GM04503 (cell line): ENCODE measurements at places on chromosomes 16 and 17.

- DNase-seq = no peak
Observed at GRCh38 chr16:79185711-79186110, 414.8 kb downstream of the MAF start.

GRCh38 chr17:62343764-62344270 is 36.5 kb upstream of the EFCAB3 start:
- DNase-seq = no peak

DNA sequence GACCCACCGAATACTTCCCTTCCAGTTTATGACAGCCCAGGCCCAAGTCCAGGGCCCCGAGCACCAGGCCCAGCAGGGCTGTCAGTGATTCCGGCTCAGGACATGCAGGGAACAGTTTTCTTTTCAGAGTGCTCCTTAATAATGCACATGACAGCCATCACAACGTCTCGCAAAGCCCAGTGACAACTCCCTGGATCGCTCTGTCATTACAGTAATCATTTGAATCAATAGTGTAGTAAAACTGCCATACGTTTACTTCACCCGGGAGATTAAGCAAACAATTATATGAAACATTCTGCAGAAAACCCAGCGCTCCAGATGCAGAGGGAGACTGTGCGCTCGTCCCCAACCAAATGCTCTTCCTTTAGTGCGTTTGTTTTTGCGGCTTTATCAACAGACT is 162.6 kb upstream of the CDH13 start:
- no peak for DNase-seq

DNA sequence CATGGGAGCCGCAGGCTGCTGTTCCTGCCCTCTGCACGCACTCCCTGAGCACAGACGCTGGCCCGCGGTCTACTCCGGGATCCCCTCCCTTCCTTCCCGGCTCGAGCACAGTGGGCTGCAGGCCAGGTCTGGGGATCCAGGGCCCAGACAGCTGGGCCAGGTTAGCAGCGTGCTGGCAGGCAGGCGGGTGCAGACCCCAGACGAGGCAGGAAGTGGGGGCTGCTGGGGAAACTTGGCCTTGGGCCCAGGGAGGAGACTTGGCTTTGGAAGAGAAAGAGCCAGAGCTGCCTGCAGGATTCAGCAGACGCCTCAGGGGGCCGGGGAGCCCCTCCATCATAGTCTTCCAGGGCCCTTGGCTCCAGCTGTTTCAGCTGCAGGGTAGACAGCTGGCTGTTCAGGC is 30.2 kb upstream of the ABCC3 start:
- no peak for DNase-seq

DNA sequence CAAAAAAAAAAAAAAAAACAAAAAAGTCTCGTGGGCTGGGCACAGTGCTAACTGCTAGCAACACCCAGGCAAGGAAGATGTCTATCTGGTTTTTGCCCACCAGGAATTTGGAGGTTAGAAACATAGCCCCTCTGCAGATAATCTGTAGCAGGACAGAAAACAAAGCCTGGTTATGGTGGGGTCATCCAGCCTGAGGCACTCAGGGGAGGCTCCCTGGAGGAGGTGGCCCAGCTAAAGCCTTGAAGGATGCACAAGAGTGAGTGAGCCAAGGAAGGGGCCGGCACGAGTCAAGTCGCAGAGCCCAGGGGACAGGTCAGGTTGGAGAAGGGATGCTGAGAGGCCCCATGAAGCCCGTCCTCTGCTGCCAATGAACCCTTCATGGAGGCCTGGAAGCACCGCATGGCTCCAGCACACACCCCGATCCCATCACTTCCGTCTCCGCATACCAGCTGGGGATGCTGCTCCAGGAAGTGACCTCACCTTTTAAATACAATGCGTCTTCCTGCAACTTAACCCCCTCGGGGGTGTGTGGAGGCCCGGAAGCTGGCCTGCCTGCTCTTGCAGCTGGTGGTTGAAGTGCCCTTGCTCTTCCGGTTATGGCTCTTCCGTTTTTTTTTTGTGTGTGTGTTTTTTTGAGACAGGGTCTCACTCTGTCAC is 86.5 kb downstream of the ENGASE start:
- no peak for DNase-seq

DNA sequence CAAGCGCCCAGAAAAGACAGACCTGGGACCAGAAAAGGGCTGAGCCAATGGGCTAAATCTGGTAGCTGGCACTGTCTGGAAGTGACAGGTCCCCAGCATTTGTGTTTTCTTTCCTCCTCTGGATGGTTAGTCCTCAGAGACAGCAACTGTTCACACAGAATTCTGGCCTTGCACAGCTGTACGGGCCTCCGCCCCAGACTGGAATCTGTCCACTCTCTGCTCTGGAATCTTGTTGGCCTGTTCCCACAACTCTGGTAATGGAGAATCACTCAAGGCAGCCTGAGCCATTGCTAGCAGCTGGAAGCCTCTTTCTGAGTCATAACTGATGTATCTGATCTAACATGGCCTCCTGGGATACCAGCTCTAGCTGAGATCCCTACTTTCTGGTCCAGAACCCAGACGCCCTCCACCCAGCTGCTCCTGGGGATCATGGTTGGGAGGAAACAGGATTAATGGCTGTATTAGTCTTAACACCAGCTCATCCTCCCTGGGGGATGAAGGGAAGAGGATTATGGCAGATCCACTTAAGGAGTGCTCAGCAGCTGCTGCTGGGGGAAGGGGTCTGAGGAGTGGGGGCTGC is 9.1 kb downstream of the ZNF668 start:
- peak; percentile 92 for DNase-seq

DNA sequence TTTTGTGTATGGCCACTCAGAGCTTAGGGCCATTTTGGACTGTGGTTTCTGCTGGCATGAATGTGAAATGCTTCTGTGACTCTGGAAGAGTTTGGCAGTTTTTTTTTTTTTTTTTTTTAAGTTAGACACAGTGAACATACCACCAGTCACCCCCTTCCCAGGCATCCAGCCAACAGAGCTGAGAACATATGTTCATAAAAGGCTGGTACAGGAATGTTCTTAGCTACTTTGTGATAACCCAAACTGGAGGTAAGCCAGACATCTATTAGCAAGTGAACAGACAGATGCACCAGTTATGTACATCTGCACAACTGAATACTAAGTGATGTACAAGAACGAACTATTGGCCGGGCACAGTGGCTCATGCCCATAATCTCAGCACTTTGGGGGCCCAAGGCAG is 92.7 kb downstream of the ABCC1 start:
- DNase-seq = peak; percentile 78

- peak; percentile 50 for DNase-seq
Observed at GRCh38 chr16:58499615-58500351, at the start of gene NDRG4. Gene NDRG4 (plus strand): TSS chr16:58500143. CDS start chr16:58500249, 106 bp downstream.

DNA sequence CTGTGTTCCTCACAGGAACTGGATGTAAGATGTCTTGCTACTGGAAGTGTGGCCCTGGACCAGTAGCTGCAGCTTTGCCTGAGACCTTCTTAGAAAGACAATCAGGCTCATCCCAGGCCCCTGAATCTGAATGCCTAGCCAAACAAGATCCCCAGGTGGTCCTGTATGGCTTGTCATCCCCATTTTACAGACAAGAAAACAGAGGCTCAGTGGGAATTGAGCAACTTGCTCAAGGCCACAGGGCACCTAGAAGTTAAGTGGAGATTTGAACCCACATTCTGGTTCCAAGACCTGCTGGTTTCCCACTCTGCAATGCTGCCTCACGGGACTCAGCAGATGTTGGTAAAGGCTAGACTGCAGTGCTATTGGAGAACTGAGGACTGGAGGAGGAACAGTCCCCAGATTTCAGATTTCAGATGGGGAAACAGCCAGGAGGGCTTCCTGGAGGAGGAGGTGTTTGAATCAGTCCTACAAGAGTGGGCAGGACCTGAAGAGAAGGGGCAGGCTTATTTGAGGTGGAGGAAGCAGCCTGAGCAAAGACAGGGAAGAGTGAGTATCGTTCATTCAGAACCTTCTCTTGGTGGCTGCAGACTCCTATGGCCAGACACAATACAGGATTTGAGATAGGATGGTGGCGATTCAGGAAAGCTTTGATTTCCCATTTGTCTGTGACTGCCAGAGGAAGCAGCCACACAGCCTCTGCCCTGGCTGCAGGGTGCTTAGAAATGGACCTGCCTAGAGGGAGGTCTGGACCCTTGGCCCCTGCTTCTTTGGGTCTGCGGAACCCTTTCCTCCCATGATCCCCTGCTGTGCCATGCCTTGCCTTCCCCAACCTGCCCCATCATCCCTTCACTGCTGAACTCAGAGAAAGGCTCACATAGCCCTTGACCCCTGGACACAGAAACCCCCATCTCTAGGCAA is 233.4 kb upstream of the NLRP1 start:
- DNase-seq = no peak

- no peak for DNase-seq
Observed at GRCh38 chr16:56771558-56772279, 41.8 kb downstream of the NUP93 start.

- no peak for DNase-seq
Observed at GRCh38 chr16:86848821-86849220, 270.5 kb downstream of the FOXL1 start.

DNA sequence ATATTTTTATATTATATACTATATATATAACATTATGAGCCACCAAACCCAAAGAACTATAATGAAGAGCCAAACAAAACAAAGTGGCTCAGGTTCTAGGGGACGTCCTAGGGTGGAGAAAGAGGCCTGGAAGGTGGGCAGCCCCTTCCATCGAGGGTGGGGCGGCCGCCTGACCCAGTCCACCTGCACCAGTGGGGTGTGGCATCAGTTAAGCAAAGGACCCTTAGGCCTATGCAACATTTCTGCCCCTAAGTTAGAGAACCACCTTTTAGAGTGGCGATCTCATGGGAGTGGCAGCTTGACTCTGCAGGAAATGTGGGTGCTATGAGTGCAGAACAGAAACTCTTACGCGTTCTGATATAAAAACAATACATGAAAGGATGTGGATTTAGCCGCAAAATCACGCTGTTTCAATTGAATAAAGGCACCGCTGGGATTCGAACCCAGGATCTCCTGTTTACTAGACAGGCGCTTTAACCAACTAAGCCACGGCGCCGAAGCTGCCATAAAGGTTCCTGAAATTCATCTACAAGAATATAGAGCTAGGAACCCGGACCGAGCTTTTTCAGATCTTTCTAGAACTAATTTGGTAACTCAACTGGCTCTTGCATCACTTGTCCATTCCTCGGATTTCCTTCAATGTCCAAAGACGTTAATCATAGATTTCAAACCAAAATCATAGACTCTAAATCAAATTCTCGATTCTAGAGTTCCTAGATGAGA is 15.6 kb upstream of the AURKB start:
- DNase-seq = no peak

DNA sequence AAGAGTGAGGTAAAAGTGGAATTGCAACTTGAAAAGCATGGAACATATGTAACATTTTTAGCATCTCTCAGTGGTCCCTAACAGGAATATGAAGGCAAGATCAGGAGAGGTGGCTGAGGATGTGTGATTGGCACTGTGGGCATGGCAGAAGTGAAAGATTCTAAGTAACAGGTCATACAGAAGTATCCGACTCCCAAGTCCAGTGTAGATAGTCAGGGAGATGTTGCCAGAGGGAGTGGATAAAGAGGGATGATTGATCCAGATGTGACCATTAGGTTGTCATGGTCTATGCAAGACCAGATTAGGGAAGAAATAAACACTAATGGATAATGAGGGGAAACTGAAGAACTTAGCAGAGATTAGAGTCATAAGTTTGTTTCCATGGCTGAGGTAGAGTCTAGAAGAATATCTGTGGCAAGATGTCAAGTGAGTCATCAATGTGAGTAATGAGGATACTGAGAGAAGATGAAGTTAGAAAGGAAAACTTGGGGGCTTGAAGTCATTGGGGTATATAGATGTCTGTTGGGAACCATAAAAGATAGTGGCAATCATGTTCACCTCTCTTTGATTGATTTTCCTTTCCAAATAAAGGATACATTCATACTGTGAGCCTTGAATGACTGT is 23.9 kb upstream of the CAPNS2 start:
- DNase-seq = peak; percentile 39

DNA sequence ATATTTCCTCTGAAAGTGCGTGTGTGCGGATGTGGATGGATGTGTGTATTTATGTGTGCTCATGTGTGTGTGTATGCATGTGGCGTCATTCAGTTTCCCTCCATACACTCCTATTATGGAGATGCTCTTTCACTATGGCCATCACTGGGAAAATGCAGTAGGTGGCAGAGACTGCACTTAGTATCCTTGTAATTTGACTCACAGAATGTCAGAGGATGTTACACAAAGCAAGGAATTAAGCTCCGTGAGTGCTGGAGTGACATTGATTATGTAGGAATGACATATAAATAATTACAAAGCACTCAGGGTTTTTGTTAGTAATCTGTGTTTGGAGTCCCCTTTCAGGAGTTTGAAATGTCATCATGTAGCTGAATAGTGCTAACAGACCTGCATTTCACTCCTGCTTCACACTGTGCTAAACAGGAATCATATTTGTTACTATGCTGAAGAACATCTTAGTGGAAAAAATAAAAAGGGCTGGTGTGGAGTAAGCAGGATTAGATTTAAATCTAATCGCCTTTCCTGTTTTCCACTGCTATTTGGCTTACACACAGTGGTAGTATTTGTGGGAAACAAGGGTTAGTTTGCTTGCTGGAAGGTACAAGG is 59.6 kb downstream of the HS3ST4 start:
- DNase-seq = no peak

- DNase-seq = no peak
Observed at GRCh38 chr17:78607038-78607437, 29.8 kb upstream of the DNAH17 start.

- no peak for DNase-seq
Observed at GRCh38 chr16:4888428-4889135, 41.3 kb downstream of the UBN1 start.

- DNase-seq = no peak
Observed at GRCh38 chr17:689556-690275, 24.9 kb downstream of the VPS53 start.

DNA sequence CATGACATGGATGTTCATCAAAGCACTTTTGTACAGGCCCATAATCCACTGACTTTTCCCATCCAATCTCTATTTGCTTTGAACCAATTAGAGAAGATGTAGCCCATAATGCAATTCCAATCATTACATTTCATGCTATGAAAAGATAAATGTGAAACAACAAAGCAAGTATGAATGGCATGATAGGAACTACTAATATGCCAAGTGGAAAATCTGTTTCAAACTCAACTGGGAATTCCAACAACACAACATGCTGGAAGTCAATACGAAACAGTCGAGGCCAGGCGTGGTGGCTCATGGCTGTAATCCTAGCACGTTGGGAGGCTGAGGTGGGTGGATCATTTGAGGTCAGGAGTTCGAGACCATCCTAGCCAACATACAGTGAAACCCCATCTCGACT is 39.6 kb upstream of the TMEM97 start:
- peak; percentile 67 for DNase-seq

- no peak for DNase-seq
Observed at GRCh38 chr17:69170377-69170776, 28.7 kb upstream of the ABCA6 start.
